Stimulated activated naive B cell treated with anti-CD40 and anti-IgM and Interleukin-4, amounts not matched to agents 10 μg/mL and 1 μg/mL and 100 μg/mL, for 72 hours (primary cell): ENCODE measurements at places on chromosomes 12 and 14.

DNA sequence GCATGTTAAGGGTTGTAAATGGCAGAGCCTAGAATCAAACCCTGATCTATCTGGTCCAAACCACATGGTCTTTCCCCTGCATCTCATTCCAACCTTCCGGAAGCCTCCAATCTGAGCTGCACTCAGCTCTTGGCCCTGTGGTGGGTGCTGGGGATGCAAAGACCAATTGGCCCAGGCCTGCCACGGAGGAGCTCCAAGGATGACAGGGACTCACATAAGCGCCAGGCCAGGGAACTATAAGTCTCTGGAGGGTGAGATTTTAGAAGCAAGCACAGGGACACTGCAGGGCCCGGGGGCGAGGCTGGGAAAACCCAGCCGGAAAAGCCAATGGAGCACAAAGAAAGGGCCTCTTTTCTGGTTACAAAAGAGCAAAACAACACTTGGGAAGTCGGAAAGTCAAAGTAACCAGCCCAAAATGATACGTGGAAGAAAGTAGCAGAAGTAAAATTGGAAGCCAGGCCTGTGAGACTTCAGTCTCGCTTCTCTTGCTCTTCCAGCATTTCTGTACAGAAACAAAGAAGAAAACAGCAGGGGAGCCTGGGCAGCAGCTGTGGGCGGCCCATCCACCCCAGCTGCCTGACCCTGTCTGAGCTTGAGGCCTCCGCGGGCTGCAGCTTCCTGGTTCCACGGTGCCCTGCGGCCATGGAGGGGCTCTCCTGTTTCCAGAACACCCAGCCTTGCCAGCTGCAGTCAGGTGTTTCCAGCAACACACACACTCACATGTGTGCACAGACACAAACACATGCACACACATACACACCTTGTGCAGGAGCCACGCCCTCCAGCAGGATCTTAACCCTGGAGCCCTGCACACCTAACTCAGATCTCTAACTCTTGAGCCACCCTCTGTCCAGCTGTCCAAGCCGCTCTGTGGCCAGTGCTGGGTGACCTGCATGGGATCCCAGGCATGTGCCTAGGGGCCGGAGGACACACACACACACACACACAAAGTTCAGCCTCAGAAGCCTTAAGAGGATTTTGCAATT lies 178.2 kb downstream of the BCL11B start:
- no peak for DNase-seq

- no peak for DNase-seq
Observed at GRCh38 chr12:13186302-13186701, 10.2 kb upstream of the EMP1 start.

- no peak for DNase-seq
Observed at GRCh38 chr14:59529189-59529588, 44.9 kb downstream of the JKAMP start.

DNA sequence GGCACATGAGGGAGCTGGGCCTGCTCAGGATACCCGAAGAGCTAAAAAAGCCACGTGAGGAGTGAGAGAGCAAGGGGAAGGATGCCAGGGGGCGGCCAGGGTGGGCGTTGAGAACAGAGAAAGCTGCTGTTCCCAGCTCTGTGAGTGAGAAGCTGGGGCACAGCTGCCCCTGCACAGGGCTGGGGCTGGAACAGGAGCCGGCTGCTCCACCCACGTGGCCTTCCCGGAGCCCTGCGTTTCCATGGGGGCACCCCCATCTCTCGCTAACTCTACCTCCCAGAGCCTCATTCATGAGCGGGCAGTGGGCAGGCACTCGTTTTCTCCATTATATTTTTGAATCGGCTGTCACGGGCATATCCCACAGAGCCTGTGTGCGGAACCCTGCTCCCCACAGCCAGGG lies 42.7 kb downstream of the RFLNA start:
- no peak for DNase-seq

GRCh38 chr12:116471544-116471943 lies 87.6 kb upstream of the MAP1LC3B2 start:
- no peak for DNase-seq

DNA sequence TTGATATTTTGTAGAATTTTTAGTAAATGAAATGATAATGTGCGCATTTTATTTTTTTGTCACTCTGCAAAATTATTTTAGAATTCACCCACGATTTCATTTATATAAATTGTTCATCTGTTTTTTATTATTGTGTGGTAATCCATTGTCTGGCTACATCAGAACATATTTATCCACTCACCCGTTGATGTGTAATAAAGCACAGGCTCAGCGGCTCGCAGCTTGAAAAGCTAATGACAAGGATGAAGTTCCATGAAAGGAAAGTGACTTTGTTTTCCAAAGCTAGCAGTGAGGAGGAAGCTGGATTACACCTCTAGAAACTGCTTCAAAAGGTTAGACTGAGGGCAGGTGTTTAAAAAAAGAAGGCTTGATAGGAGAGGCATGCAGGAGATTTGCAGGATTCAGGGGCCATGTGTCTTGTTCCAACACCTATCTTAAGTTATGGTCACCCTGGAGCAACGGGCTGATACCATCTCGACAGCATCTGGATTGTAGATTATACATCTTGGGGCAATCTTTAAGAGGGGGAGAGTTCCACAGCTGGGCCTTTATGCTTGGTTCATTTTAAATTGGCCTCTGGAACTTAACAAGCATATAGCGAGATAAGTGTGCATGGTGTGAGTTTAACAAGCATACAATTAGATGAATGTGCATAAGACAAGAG lies 194.1 kb downstream of the TMTC3 start:
- DNase-seq: no peak

DNA sequence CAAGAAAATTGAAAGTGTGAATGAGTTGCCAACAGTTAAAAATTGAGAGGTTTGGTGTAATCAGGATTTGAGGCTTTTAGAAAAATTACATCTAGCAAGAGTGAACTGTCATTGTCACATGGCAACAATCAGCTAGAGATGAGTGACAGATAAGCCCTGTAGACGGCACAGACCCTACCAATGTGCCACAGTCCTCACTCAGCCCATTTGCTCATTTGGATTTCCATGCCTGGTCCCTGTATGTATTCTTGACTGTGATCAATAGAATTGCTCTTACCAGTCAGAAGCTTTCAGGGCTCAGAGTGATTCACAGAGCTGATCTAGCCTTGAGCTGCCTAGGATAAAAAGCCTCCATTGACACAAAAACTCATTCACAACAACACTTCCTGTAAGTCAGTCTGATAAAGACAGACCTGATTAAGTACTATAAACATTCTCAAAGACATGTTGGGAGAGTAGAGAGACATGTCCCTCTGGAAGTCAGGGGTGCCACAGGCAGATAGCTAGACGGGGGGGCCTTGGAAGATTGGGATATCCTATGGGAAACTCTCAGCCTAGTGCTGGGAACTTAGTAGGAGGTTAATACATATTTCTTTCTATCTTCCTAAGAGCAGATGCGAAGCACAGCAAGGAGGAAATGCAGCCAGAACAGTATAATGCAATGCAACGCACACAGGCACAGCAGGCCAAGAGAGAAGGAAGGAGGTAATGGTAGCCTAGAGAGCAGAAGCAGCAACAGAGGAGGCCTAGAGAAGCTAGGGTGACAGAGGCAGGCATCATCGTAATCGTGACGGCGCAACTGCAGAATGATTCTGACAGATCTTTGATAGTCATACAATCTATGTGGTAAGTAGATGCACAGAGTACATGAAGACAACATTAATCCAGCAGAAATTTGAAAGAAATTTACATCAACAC lies 2.0 kb upstream of the PELI2 start:
- DNase-seq: no peak

GRCh38 chr14:36383767-36384431 lies 63.5 kb upstream of the MBIP start:
- no peak for DNase-seq

DNA sequence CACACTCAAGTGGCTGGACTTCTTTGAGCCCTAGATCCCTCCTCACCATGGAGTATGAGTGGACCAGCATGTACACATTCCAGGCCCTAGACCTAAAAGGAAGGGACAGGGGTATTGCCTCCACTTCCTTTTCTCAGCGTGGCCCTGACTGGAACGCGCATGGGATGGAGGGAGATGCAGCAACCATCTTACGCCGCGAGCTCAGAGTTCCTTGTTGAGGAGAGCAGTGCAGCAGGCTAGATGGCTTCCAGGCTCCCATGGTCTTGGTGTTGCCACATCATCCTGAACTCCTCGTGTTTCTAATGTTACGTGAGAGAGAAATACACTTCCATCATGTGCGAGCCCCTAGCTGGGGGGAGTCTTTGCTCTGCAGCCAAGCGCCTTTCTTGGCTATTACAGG lies 61.8 kb upstream of the DIO3 start:
- DNase-seq: no peak

DNA sequence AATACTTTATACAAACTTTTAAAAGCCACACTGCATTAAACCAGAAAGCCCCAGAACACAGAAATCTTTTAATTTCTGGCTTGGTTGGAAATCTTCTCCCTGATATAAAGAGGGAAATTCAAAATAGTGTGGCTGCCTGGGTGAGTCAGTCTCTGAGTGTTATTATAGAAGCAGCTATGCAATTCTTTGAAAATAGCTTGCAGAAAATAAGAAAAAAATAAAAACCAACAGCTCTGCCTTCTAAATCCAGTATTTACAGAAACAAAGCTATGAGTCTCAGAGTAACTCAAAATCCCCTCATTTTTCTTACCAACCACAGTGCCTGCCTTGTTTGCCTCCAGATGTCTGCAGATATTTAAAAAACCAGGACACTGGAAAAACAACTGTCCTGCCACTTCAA lies 68.6 kb upstream of the FERMT2 start:
- DNase-seq: no peak

GRCh38 chr12:3671330-3672112 lies 81.4 kb downstream of the CRACR2A start:
- DNase-seq: no peak
